ENCODE measurements at places on chromosomes 7 and 10.

GRCh38 chr7:132828502-132828901 lies 252.2 kb upstream of the PLXNA4 start:
- no peak for DNase-seq

DNA sequence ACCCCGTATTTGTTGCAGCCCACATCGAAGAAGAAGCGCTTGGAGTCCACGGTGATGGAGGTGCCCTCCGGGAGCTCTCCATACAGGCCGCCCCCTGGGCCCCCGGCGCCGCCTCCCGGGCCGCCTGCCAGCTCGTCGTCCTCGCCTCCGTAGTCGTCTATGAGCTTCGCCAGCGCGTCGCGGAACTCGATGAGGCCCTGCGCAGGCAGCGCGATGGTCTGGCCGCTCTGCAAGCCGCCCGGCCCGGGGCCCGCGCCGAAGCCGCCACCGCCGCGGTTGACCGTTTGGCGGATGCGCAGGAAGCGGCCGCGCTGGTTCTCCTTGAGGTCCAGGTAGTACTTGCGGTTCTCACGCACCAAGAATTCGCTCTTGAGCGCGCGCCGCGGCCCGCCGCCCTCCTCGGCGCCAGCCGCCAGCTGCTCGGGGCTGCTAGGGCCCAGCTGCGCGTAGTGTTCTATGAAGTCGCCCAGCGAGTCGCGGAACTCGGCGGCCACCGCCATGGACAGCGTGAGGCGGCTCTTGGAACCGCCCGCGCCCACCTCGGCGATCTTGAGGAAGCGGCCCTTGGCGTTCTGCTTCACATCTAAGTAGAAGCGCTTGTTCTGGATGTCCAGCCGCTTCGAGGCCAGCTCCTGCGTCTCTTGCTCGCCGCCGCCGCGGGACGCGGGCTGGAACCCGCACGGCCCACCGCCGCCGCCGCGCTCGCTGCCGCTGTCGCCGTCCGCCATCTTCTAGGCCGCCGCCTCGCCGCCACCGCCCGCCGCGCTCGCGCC lies 523 bp downstream of the PURB start:
- DNase-seq = peak; percentile 20

GRCh38 chr10:24822590-24822989 lies 98.9 kb upstream of the ARHGAP21 start:
- no peak for DNase-seq

GRCh38 chr7:68166525-68166924 lies 1169.9 kb downstream of the TYW1 start:
- no peak for DNase-seq

GRCh38 chr7:14023838-14024237 lies 34.4 kb upstream of the ETV1 start:
- DNase-seq = no peak

GRCh38 chr10:95169522-95169921 lies 24.5 kb upstream of the ACSM6 start:
- DNase-seq = no peak

GRCh38 chr7:131235489-131236317 lies 92.0 kb upstream of the MKLN1 start:
- peak; percentile 58 for DNase-seq

DNA sequence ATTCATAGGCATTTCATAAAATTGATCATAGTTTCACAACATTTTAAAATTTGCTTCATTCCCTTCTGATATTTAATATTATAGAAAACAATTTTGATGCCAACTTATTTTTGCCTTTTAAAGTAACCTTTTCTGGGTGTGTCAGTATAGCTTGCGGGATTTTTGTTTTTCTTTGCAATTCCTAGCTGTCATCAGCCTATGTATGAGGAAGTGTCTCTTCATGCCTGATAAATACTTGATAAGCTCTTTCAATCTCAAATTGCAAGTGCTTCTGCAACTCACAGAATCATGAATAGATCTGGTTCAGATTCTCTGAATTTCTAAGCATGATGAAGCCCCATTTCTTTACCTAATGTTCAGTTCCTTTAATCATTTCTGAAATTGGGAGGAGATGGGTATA lies 28.0 kb upstream of the ARHGAP21 start:
- no peak for DNase-seq

GRCh38 chr7:151810441-151811232 lies 66.3 kb downstream of the PRKAG2 start:
- DNase-seq = no peak

DNA sequence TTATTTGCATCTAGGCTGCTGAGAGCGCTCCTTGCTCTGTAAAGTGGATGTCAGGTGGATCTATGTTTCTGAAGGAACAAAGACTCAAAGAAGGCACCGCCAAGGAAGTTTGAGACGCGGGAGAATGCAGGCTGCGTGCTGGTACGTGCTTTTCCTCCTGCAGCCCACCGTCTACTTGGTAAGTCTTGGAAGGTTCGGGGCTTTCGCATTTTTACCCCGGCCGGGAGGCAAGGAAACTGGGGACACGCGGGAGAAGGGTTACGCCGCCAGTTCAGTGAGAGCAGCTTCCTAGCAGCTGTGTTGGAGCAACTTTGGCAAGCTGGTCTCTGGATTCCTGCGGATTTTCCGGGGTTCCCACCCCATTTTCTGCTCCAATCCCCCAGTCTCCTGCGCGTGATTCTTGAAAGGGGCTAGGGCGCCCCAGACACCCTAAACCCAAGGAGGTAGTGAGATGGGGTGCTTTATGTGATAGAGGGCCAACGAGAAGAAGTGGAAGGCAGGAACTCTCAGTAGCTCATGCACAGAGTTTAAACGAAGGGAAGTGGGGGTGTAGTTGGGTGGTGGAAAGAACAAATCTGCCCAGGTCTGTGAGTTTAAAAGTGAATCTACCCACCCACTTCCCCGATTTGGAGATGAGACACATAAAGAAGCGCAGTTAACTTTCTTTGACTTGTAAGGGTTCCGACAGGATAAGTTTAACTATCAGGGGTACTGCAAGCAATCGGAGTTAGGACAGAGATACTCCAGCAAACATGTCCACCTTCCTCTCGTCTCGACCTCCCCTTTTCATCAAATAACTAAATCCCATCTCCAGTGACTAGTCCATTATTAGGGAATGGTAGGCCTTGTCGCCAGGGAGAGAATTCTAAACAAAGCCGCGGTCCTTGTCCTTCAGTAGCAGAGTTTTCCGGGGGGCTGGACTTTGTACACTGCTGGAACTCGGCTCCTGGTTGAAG lies 2.5 kb downstream of the NXPH1 start:
- no peak for DNase-seq

GRCh38 chr7:101784292-101785127 lies 32.9 kb upstream of the CUX1 start:
- no peak for DNase-seq

DNA sequence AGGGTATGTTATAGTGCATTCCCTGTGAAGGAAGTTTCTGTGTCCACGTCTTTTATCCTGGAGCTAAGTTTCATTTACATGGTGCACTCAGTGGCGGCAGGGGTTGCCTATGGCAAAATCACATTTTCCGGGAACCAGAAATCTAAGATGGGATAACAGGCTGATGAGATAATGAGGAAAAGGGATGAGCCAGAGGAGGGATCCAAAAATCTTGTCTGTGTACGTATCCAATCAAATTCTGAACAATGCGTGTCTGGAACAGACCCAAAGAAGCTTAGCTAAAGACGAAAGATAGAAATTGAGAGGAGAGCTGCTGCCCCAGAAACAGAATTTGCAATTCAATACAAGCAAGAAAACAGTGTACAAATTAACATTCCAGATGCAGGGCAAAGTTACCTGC lies 16.1 kb downstream of the LANCL2 start:
- no peak for DNase-seq

DNA sequence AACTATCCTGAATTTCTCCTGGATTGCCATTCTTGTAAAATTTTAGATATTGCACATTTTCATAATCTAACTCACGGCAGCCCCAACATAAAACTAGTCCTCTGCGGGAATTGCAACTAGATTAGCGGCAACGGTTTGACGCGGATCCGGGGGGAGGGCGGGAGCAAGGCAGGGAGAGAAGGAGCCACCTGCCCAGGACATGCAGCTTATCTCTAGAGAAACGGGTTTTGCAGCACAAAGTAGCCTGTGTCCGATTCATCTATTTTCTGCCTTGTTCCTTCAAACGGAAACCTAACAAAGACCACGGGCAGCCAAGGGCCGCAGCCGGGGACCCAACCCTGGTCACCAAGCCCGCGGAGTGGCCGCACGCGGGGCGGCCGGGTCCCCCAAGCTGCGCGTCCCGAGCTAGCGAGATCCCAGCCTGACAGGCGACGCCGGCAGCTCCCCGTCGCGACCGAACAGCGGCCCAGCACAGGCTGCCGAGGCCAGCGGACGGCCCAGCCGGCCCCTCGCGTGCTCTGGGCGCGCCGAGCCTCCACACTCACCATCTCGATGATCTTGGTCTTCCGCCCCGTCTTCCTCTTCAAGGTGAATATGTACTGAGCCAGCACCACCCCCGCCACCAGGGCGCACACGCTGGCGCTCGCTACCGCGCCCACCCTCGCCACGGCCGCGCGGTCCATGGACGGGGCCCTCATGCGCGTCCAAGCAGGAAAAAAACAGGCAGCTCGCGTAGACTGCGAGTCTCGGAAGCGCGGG lies at the start of gene NT5C3A:
NT5C3A (minus strand) TSS at position 754 of the 759 bp plus-strand sequence; CDS start at position 683, 71 bp downstream.
- peak; percentile 3 for DNase-seq

GRCh38 chr7:10718768-10719167 lies 254.9 kb upstream of the PHF14 start:
- DNase-seq = no peak

GRCh38 chr7:158094671-158095226 lies 492.9 kb downstream of the PTPRN2 start:
- no peak for DNase-seq

DNA sequence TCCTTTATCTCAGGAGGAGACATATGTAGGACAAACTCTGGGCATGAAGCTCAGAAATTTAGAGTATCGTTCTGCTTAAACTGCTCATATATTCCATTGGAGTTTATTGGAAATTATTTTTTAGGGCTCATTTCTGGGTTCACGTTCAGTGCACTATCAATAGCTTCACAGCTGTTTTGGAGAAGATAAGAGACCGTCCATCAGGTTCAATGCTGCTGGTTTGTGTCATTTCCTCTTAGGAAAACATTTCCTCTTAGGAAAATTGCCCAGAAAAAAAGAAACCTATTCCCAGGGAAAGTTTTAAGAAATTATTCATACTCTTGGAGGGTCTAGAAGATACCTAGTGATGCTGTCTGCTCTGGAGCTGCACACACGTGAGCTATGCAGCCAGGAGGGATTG lies 691.7 kb downstream of the GRID1 start:
- DNase-seq = no peak

DNA sequence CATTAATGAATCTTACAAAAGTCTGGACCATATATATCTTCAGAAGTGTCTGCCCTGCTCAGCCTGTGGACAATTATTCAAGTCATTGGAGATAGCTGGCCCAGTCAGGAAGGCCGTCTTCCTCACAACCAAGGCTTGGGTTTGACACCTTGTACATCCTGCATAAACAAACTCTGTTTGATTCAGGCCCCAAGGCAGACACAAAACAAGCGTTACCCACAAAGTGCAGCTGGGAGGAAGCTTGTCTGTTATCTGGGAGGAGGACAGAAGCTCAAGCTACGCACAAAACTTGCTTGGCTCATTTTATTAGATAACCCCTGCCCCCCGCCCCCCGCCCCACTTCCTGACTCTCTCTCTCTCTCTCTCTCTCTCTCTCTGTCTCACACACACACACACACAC lies 166.9 kb upstream of the WDR11 start:
- DNase-seq = no peak

DNA sequence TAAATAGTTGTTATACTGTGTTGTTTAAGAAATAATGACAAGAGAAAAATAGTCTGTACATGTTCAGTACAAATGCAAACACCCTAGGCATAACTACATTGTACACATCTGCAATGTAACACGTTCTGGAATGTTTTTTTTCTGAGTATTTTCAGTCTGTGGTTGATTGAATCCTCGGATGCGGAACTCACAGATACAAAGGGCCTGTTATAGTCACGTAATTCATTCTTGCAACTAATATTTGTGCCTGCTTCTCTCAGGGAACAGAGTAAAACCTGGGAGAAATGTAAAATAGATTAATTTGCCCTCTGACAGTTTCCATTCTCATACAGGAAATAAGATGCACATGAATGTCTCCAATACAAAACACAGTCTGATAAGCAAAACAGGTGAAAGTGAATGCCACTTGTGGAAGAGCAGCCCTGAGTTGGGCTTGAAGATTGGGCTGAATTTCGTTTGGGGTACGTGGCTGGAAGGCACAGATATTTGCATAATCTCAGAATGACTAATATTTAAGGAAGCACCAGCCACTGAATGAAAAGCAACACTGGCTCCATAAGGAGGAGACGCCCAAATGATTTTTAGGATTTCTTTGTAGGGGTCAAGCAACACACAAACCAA lies 19.1 kb downstream of the DENND2A start:
- DNase-seq = no peak

DNA sequence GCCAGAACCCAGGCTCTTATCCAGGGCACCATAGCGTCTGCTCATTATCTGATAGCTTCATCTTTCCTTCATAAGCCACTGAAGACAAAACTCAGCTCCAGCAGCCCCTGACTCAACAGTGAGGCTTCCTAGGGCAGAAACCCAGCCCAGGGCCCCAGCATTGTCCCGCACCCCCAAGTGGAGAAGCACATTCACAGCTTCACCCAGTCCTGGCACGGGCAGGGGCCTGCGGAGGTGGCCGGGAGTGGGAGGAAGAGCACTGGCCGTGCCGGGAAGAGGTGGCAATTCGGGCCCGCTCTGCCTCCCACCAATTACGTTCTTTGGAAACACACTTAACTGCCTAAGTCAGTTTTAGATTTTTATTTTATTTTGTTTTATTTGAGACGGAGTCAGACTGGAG lies 10.3 kb upstream of the CALML5 start:
- no peak for DNase-seq

GRCh38 chr10:93199191-93199751 lies 125.6 kb downstream of the CYP26A1 start:
- DNase-seq = no peak

GRCh38 chr10:15540727-15541126 lies 169.6 kb upstream of the FAM171A1 start:
- no peak for DNase-seq

DNA sequence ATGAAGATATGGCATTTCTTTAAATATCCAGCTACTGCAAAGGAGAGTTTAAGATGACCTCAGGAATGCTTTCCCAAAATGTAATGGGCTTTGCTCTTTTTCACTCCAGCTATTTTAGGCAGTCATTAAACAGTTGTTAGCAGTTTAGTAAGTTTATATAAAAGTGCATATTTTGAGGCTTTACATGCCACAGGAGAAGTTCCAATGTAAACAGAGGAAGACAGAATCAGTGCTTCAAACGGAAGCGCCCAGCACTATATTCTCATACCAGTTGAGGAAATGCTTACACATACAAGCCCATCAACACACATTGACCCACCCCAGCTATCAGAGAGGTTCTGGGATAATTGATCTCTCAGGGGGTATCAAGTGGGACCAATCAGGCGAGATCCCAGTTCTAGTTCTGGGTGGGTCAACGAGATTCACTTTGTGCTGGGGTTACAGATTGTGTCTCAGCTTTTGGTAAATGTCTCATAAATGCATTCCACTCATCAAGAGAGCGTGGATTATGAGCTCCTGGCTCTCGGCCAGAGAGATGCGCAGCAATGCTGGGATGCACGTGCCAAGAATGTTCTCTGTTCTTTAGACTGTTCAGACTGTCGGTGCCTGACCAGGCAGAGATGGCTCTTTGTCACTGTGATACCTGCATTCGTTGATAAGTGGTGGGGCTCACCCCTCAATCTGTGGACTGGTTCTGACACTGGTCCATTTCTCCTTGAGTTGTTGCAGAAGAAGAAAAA lies 55.0 kb downstream of the CACNB2 start:
- no peak for DNase-seq

- no peak for DNase-seq
These were observed 6.9 kb upstream of the GOLGA7B start for GRCh38 chr10:97842656-97843280.

- no peak for DNase-seq
These were observed 76.9 kb upstream of the MGMT start for GRCh38 chr10:129390147-129390546.
